Stimulated activated naive CD8-positive, alpha-beta T cell treated with anti-CD3 and anti-CD28 coated beads, Interleukin-15, Interleukin-2, amounts not matched to agents 100 U/mL and 50 U/mL, for 24 hours (primary cell): ENCODE measurements at places on chromosomes 12 and 14.

DNA sequence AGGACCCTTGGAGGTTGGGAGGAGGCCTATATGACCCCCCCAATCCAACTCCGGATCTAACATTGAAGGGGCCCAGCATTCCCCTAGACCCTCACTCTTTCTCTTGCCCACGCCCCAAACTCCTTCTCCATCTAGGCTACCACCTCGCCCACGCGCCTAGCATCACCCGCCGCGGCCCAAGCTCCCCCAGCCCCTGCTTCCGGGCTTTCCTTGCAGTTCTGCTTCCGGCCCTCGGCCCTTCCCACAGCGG is 445 bp downstream of the CERS5 start:
- peak; percentile 80 for DNase-seq

- DNase-seq: no peak
Observed at GRCh38 chr12:121237415-121237814, 27.5 kb downstream of the P2RX4 start.

DNA sequence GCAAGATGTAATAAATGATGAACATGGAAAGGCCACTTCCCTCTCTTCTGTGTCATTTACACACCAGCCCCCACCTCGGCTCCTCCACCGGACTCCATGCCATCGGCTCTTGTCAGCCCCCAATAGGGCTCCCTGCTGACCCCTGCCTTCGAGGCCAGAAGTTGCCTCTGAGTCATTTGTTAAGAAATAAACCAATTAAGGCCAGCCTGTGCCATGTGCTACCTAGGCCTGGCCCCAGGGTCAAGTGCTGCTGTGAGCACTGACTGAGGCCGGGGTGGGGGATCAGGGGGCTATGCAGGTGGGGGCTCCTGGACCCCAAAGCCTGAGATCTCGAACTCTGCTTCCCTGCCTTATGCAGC is 53.2 kb downstream of the TESC start:
- no peak for DNase-seq

DNA sequence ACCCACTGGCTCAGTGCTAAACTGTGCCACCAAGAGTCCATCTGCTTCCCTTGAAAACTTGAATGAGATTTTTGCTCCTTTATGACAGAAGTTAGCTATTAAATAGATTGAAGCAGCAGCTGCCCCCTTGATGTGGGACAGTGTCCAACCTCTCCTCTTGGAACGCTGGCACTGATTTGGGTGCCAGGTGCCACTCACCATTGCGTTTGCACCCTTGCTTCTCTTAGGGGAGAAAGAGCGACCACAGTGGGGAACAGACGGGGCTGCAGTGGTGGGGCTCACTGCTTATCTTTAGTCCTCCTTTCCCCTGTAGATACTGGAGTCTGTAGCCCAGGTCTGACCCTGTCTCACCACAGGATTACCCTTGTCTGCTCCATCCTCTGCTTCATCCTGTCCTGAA is 9.4 kb downstream of the EP400 start:
- DNase-seq: no peak

DNA sequence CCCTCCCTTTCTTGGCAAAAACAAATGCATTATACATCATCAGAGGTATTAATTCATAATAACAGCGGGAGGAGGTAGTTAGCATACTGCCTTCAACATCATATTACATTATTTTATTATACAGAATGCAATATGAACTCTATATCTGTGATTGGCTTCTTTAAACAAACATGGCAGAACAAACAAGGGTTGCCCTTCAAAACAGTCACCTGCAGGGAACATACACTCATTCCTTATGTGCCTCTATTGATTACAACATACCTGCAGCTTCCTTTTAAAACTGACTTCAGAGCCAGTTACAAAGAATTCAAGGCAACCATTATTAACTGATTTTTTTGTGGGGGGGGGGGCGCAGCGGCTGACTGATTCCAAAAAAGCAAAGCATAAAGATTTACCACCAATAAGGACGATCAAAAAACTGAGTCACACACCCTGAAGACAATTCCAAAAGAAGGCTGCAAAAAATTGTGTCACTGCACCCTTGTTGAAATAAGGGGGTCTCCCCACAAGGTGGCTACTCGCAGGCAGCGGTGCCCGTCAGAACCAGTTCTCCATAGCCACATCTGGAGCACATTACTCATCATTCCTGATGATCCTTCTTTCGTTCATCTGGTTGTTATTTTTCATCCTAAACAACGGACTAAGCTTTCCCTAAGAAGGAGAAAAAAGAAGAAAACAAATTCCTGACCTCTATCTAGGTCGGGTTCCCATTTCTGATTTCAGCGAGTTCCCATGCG is 51.8 kb downstream of the SMUG1 start:
- DNase-seq: no peak

DNA sequence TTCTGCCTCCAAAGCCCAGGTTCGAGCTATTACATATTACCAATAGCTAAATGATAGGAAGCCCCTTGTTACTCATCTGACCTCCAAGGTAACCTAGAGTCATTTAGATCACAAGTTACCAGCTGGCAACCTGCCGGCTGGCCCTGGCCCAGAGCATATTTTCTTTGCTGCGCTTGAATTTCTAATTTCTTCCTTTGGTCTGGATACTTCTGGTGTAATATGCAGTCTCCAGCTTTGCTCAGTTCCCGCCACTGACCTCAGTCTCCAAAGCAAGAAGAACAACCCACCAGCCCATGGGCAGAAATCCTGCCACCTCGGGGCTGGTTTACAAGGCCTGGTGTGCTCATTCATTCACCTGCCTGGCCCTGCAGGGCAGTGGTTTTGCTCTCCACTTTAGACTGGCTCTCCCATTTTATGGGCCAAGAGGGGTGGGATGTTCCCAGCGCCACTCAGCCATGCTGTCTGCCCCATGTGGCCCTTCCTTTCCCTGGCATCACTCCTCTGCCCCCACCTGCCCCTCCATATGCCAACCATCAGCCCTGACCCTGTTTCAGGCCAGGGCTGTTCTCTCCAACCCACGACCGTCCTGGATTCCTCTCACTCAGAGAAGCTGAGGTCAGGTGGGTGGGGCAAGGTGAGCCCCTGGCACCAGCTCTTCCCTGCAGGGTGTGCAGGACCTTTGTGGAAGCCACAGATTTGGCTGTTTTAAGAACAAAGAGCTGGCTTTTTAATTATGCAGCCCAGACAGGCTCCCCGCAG is 76.0 kb downstream of the PRIMA1 start:
- no peak for DNase-seq

DNA sequence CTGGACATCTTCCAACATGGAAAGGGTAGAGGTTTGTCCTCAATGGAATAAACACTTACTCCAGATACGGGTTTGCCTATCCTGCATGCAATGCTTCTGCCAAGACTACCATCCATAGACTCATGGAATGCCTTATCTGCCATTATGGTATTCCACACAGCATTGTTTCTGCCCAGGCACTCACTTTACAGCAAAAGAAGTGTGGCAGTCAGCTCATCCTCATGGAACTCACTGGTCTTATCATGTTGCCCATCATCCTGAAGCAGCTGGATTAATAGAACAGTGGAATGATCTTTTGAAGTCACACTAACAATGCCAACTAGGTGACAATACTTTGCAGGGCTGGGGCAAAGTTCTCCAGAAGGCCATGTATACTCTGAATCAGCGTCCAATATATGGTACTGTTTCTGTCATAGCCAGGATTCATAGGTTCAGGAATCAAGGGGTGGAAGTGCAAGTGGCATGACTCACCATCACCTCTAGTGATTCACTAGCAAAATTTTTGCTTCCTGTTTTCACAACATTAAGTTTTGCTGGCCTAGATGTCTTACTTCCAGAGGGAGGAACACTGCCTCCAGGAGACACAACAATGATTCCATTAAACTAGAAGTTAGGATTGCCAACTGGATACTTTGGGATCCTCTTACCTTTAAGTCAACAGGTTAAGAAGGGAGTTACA is 140.4 kb downstream of the SLC35F4 start:
- DNase-seq: no peak

GRCh38 chr12:119700078-119700477 is 32.1 kb downstream of the PRKAB1 start:
- no peak for DNase-seq

DNA sequence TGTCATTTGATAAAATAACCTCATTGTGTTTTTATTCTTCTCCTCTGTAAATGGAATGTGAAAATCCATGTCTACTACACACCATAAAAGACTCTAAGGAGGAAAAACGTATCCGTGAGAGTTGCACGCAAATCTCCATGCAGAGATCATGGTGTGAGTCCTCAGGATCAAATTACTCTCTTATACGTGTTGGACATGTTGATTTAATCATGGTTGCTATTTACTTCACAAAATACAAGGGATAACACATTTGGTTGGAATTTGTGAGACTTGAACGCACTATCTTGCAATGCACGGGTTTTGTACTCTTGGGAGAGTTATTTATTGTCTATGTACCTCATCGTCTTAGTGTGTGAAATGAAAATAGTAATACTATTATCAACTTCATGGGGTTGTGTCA is 128.0 kb upstream of the RASSF8 start:
- DNase-seq: no peak

GRCh38 chr12:106861984-106862916 is 87.8 kb downstream of the RIC8B start:
- DNase-seq: no peak

GRCh38 chr12:848882-849527 is 96.6 kb downstream of the WNK1 start:
- no peak for DNase-seq

- no peak for DNase-seq
Observed at GRCh38 chr12:39660101-39660500, 40.5 kb upstream of the ABCD2 start.

- DNase-seq: no peak
Observed at GRCh38 chr14:65703996-65704395, 291.5 kb downstream of the FUT8 start.

DNA sequence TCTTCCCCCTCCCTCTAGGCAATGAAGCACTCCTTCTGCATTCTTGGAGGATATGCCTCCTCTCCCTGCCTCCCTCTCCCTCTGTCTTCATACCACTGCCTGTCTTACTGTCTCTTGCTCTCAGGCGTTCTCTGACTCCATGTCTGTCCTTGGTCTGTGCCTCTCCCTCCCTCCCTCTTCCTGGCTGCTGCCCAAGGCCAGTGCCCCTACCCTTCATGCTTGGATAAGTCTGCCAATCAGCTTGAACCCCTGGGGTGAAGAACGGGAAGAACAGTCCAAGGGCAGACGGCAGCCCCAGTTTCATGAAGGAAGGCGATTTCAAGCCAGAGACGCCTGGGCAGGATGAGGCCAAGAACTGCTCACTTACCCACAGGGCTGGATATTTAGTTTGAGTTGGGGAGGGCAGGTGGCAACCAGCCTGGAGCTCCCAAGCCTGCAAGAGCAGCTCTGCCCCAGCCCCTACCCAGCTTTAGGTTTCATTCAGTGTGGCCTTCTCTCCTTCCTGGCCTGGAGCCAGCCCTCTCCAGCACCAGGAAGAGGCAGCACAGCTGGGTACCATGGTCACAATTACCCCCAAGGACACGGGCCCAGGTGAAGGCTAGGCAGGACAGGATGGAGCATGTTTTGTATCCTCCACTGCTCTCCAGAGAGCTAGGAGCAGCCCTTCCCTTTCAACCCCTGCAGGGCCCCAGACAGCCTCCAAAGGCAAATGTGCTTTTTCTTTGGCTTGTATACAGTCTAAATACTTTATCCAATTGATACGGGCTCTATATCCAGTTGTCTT is 35.8 kb upstream of the LTBP2 start:
- DNase-seq: no peak

GRCh38 chr12:123284669-123285068 is 13.0 kb upstream of the CDK2AP1 start:
- DNase-seq: no peak

- DNase-seq: no peak
Observed at GRCh38 chr12:3834774-3835173, 38.4 kb downstream of the PARP11 start.

GRCh38 chr12:56220611-56221231 is 1.0 kb downstream of the RNF41 start:
- no peak for DNase-seq

DNA sequence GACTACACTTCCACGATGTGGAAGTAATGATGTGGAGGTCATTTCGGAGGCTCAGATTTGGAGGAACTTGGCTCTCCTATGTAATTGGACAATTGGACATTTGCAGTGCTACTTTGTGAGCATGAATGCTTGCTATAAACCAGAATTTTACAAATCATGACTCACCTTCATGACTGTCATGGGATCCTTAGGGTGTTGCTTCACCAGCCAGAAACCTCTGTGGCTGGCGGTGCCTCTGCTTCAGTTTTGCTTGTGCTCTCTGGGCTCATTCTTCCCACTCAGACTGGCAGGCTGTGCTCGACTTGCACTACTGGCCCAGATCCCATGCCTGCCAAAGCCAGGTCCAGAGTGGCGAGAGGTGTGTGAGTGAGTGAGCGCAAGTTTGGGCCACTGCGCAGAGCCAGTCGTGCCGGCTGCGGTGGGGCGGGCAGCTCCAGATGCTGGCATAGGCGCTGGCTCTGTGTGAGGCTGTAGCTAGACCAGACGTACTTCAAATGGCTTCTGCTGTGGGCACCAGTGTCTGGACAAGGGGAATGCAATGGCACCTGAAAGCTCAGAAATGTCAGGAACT is 387.8 kb downstream of the AEBP2 start:
- no peak for DNase-seq

- DNase-seq: no peak
Observed at GRCh38 chr12:9636150-9636850, 28.6 kb upstream of the KLRB1 start.

- no peak for DNase-seq
Observed at GRCh38 chr12:131067981-131068851, 114.5 kb downstream of the ADGRD1 start.

GRCh38 chr14:92340931-92341330 is 18.0 kb downstream of the SLC24A4 start:
- peak; percentile 30 for DNase-seq

DNA sequence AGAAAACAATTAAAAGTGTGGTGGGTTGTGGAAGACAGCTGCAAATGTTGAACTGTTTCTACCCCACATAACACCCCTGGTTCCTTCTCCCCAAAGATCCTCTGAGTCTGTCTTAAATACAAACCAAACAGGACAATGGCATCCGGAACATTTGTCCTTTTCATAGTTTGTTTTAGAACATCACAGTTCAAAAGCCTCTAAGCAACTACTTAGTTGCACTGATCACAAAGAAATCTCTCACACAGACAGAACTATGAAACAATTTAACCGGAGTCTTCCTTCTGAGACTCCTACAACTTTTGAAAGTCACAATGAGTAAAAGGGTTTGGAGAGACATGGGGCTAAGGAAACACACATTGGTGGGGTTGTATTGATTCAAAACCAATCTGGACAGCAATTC is 125.6 kb downstream of the SLC25A21 start:
- no peak for DNase-seq

- DNase-seq: no peak
Observed at GRCh38 chr12:88493636-88494035, 86.6 kb downstream of the KITLG start.

- peak; percentile 54 for DNase-seq
Observed at GRCh38 chr12:112198120-112198733, 72.9 kb downstream of the TRAFD1 start.

- DNase-seq: no peak
Observed at GRCh38 chr14:104394409-104394851, 185.1 kb upstream of the C14orf180 start.

GRCh38 chr14:33184587-33184986 is 245.9 kb downstream of the NPAS3 start:
- no peak for DNase-seq

GRCh38 chr12:41120211-41120610 is 67.9 kb upstream of the PDZRN4 start:
- DNase-seq: no peak

GRCh38 chr14:89848165-89848564 is 106.4 kb downstream of the EFCAB11 start:
- DNase-seq: no peak
